ENCODE measurements at places on chromosomes 2 and 18. TPM values are rescaled to one million over a fixed set of nuclear protein-coding genes. Genes with fewer than 3 reads are reported as not detected.

DNA sequence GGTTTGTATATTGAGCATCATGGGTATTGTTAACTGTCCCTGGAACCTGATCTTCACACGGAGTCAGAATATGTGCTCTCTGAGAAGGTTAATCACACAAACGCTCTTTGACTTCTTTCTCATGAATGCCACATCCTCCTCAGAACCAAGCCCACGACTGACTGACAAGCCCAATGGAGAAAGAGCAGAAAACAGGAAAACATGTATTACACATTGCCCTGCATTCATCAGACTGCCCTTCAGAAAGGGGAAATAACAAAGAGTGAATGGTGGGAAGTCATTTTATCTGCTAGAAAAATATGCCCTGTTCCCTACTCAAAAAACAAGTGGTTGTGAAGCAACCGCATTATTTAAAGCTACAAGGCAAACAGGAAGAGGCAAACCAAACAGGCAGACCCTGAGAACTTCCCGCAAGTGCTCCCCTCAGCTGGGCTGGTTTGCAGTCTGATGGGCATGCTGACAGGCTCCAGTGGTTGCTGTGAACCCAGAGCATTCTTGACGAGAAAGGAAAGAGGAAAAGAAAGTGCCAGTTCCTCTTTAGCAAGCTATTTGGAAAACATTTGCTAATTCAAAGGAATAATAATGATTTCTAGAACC lies 172.9 kb upstream of the SETBP1 start:
- no peaks in the 10 kb centered on the region for H3K36me3 ChIP-seq
- no peaks in the 10 kb centered on the region for H3K27me3 ChIP-seq
- no peak overlapping the region for H3K27ac ChIP-seq
- DNase-seq, result no peak
- H3K4me3 ChIP-seq, result no peak overlapping the region

DNA sequence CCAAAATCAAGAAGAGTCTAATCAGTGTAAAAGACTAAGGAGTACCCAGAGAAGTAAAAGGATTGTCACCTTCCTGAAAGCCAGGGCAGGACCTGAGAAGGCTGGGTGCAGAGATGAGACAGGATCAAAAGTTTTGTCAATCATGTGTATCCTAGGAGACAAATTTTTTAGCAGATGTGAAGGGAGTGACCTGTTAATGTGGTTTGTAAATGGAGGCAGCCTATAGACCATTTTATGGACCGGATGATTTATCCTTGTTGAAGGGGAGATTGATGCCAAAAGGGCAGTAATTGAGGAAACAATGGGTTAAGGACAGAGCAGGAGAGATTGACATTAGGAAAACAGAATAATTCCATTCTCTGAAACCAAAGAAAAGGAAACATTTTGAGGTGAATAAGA lies 813 bp downstream of the NDC80 start:
- no peaks in the 10 kb centered on the region for H3K27me3 ChIP-seq
- peak overlapping the region; percentile 98 for H3K27ac ChIP-seq
- no peak for DNase-seq
- H3K4me1 ChIP-seq, result peaks cover 42% of the 10 kb centered on the region
- H3K4me3 ChIP-seq, result peak overlapping the region; percentile 97

- H3K4me3 ChIP-seq, result no peak overlapping the region
- peaks cover 45% of the 10 kb centered on the region for H3K27me3 ChIP-seq
- no peak overlapping the region for H3K27ac ChIP-seq
- peaks cover 9% of the 10 kb centered on the region for H3K4me1 ChIP-seq
- no peak for DNase-seq
These were observed 176.3 kb downstream of the INHBB start for GRCh38 chr2:120522151-120522751.

DNA sequence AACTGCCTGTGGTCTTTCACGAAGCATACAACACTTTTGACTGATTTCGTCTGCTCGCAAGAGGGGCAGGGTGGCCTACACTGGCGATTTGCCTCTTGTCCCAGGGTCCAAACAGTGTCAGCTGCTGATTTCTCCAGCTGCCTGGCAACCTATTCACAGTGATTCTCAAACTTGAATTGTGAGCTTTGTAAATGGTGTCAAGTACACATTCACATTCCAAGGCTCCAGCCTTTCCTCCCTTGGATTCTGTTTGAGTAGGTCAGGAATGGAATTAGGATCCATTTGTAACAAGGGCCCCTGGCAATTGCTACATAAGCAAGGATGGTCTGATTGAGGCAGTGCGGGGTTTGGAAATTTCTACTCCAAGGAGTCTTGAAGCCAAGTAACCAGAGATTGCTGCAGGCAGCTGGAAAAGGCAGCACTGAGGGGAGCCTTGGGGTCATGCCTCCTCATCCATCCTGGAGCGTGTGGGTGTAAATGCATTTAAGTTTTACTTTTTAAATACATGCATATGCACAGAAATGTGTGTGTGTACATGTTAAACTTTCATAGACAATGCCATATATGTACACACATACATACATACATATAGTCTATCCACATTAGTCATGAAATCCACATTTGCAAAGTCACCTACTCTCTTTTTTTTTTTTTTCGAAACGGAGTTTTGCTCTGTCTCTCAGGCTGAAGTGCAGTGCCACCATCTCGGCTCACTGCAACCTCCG lies 86.8 kb upstream of the UXS1 start:
- H3K27ac ChIP-seq, result peak overlapping the region; percentile 90
- peaks cover 65% of the 10 kb centered on the region for H3K4me1 ChIP-seq
- no peaks in the 10 kb centered on the region for H3K36me3 ChIP-seq

GRCh38 chr2:111182121-111182520 lies 61.4 kb downstream of the BCL2L11 start:
- H3K36me3 ChIP-seq, result no peaks in the 10 kb centered on the region
- H3K4me3 ChIP-seq, result no peak overlapping the region
- DNase-seq, result no peak
- no peaks in the 10 kb centered on the region for H3K27me3 ChIP-seq

- H3K27ac ChIP-seq, result no peak overlapping the region
- no peaks in the 10 kb centered on the region for H3K27me3 ChIP-seq
- peaks cover 5% of the 10 kb centered on the region for H3K4me1 ChIP-seq
- H3K4me3 ChIP-seq, result no peak overlapping the region
- no peak for DNase-seq
These were observed 80.4 kb downstream of the ARHGEF4 start for GRCh38 chr2:130917006-130917688.

DNA sequence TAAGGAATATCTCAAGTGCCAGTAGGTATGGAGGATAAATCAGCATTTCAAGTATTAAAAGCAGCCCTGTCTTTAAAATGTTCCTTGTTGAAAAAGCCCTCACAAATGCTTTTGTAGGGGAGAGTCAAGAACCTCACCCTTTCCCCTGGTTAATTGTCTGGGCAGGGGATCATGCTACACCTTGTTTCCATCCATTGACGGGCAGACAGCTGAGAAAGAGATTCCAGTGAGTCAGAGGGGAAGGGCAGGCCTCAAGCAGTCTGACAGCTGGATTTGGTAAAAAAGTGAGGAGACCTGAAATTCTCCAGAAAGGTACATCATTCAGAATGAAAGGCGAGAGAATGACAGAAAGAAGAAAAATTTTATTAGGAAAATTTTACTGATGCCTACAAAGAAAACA lies 203.2 kb upstream of the CYP26B1 start:
- no peak for DNase-seq
- H3K27me3 ChIP-seq, result no peaks in the 10 kb centered on the region
- H3K36me3 ChIP-seq, result peaks cover 28% of the 10 kb centered on the region

Gene SLC14A1
- total RNA-seq, result not detected

DNA sequence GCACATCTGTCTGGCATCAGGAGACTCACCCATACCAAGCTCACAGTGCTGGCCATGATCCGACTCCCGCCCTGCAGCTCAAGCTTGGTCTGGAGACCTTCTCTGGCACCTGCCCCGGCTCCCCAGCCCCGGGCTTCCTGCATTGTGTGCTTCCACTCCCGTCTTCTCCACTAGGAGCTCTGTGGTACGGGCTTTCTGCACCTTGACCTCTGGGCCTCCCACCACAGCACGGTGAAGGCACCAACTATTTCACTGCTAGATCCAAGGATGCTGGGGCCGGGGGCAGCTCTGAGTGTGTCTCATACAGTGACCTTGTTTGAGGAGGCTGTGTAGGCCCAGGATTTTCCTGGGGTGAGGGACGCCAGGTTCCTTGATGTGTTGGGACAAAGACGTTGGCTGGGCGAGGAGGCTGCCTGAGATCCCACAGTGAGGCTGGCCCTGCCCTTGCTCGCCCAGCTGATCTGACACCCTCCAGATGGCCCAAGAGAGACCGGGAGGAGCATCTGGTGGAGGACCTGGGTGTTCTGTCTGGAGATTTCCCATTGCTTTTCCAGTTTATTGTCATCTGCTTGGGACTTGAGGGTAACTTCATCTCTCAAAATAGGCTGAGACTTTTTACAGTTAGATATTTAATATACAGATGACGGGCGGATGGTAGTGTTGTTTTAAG lies 64.0 kb downstream of the HPCAL1 start:
- peaks cover 6% of the 10 kb centered on the region for H3K4me1 ChIP-seq
- H3K27ac ChIP-seq, result no peak overlapping the region
- H3K4me3 ChIP-seq, result no peak overlapping the region
- no peaks in the 10 kb centered on the region for H3K27me3 ChIP-seq
- no peaks in the 10 kb centered on the region for H3K36me3 ChIP-seq

- peaks cover 40% of the 10 kb centered on the region for H3K4me1 ChIP-seq
- H3K27me3 ChIP-seq, result no peaks in the 10 kb centered on the region
- no peak for DNase-seq
- no peak overlapping the region for H3K4me3 ChIP-seq
These were observed 8.0 kb upstream of the C18orf32 start for GRCh38 chr18:49495076-49495475.

Gene GALNT13
- 18.4 TPM for total RNA-seq

Gene CTAGE1
- total RNA-seq, result 0.07 TPM

- H3K4me3 ChIP-seq, result no peak overlapping the region
- no peak for DNase-seq
- no peaks in the 10 kb centered on the region for H3K27me3 ChIP-seq
- peaks cover 3% of the 10 kb centered on the region for H3K4me1 ChIP-seq
- no peak overlapping the region for H3K27ac ChIP-seq
These were observed 1000.2 kb downstream of the TDRD15 start for GRCh38 chr2:22124003-22124402.

GRCh38 chr18:77572537-77572936 lies 322.9 kb downstream of the GALR1 start:
- peaks cover 2% of the 10 kb centered on the region for H3K36me3 ChIP-seq
- DNase-seq, result no peak
- no peak overlapping the region for H3K4me3 ChIP-seq
- H3K27me3 ChIP-seq, result no peaks in the 10 kb centered on the region
- no peaks in the 10 kb centered on the region for H3K4me1 ChIP-seq

Gene RIF1
- total RNA-seq, result 55.0 TPM

Gene SIX3
- not detected for total RNA-seq

Gene CD226
- 0.84 TPM for total RNA-seq

GRCh38 chr2:5969303-5969702 lies 277.1 kb downstream of the SOX11 start:
- no peaks in the 10 kb centered on the region for H3K4me1 ChIP-seq
- DNase-seq, result no peak
- H3K4me3 ChIP-seq, result no peak overlapping the region

Gene GPR45
- total RNA-seq, result not detected

- DNase-seq, result no peak
- H3K36me3 ChIP-seq, result peaks cover 10% of the 10 kb centered on the region
- no peak overlapping the region for H3K4me3 ChIP-seq
- H3K27me3 ChIP-seq, result no peaks in the 10 kb centered on the region
- no peaks in the 10 kb centered on the region for H3K4me1 ChIP-seq
- H3K27ac ChIP-seq, result no peak overlapping the region
These were observed 30.0 kb downstream of the RAPGEF4 start for GRCh38 chr2:172765662-172766061.

- no peak overlapping the region for H3K4me3 ChIP-seq
- no peaks in the 10 kb centered on the region for H3K27me3 ChIP-seq
- no peak for DNase-seq
- H3K36me3 ChIP-seq, result no peaks in the 10 kb centered on the region
- H3K27ac ChIP-seq, result no peak overlapping the region
- H3K4me1 ChIP-seq, result no peaks in the 10 kb centered on the region
These were observed 628.6 kb downstream of the NR4A2 start for GRCh38 chr2:155703917-155704316.

- H3K36me3 ChIP-seq, result no peaks in the 10 kb centered on the region
- H3K27ac ChIP-seq, result no peak overlapping the region
- no peak overlapping the region for H3K4me3 ChIP-seq
- no peak for DNase-seq
- H3K27me3 ChIP-seq, result no peaks in the 10 kb centered on the region
- peaks cover 29% of the 10 kb centered on the region for H3K4me1 ChIP-seq
These were observed 138.3 kb downstream of the FAM124B start for GRCh38 chr2:224263571-224264043.

- no peaks in the 10 kb centered on the region for H3K36me3 ChIP-seq
- H3K27me3 ChIP-seq, result peaks cover 18% of the 10 kb centered on the region
- DNase-seq, result no peak
- no peaks in the 10 kb centered on the region for H3K4me1 ChIP-seq
These were observed 43.4 kb upstream of the MTCL1 start for GRCh38 chr18:8661754-8662559.

GRCh38 chr2:113716291-113716690 lies 40.2 kb downstream of the SLC35F5 start:
- no peak for DNase-seq
- H3K4me3 ChIP-seq, result no peak overlapping the region
- peaks cover 21% of the 10 kb centered on the region for H3K36me3 ChIP-seq
- no peak overlapping the region for H3K27ac ChIP-seq

- no peaks in the 10 kb centered on the region for H3K4me1 ChIP-seq
- H3K36me3 ChIP-seq, result peaks cover 3% of the 10 kb centered on the region
- H3K27me3 ChIP-seq, result peaks cover 2% of the 10 kb centered on the region
- DNase-seq, result no peak
These were observed 105.2 kb upstream of the YWHAQ start for GRCh38 chr2:9736021-9736420.

DNA sequence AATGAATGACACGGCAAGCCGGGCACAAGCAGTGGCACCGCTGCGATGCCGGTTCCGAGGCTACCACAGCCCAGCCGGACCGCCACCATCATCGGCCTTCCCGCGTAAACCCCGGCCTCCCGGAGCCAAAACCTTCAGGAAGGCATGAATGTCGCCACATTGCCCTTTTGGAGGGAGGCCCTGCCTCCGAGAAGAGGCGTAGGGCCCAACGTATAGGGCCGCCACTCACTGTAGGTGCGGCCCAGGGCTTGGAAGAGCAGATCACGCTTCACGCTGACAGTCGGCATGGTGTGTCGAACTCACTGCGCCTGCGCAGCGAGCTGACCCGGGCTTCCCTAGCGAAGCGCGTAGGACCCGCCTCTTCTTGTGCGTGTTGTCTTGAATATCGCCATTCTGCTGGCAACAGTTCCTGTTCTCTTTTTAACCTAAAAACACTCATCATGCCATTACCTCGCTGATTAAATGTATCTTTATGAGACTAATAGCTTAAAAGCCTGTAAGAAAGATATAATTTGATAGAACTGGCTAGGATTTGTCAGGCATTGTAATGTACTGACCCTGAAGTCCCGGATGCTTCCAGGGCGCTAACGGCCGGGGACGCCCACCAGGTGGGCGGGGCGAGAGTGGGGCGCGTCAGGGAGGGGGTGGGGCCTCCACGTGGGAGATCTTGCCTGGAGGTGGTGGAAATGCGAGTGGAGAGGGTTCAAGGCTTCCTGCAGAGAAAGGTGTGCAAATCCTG lies at the start of gene FARSB:
Gene FARSB, minus strand, starts transcription at position 306 of the 739 bp plus-strand sequence. Its CDS starts 19 bp downstream, at position 287.
- H3K27me3 ChIP-seq, result no peaks in the 10 kb centered on the region
- H3K27ac ChIP-seq, result peak within 1 kb of the TSS; percentile 99
- peak; percentile 86 for DNase-seq
- peaks cover 22% of the 10 kb centered on the region for H3K4me1 ChIP-seq
- H3K36me3 ChIP-seq, result no peaks in the 10 kb centered on the region

All from mesothelial cell of epicardium (in vitro differentiated cells).